ENCODE measurements at places on chromosomes 11 and 22.

DNA sequence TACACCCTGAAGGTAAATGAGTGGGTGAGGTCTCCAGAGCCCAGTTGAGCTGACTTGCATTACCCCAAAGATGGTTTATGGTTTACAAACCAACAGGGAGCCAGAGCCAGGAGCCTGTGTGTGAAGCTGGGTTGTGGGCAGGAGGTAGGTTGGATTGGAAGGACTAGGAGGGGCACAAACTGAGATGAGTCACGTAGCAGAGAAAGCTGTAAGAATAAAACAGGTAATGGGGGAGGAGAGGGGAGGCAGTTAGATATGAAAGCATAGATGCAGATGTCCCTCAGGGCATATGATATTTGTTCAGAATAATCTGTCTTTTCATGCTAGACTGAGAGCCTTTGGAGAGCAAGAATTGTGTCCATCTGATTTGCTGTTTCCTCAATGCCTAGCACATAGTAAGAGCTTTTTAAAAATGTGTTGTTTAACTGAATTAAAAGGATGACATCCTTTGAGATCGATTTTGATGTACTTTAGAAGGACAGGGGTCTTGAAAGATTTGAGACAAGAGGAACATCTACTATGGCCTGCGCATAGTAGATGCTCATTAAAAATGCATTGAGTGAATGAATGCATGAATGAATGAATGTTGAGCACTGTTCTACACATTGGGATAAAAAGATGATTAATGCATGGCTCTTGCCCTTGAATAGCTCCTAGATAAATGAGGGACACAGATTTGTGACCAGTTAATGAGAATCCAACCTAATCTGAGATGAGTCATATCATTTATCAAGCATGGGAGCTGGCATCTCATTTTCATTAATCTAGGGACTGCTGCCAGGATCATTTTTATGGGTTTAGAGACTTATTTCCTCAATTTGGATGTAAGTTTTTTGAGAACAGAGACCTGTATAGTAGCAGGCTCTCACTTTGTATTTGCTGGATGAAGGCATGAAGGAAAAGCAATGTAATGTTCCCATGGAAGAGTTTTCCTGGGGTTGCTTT, 175.8 kb upstream of the BDNF start:
- DNase-seq, result no peak

DNA sequence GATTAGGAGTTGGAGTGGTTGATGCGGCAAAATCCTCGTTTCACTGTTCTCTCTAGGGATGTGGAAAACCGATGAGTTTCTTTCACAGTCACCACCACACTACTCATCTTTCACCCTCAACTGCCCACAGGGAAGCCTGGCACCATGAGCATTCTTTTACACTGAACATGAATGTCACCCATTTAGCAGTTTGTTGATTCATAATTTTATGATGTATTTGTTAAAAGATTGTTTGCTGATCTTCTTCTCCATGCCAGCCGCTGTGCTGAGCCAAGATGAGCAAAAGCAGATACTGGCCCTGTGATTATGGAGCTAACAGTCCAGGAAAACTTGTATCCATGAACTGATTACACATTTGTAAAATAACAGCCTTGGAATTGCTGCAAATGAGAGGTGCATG, 3.9 kb upstream of the SCGB1D2 start:
- no peak for DNase-seq

DNA sequence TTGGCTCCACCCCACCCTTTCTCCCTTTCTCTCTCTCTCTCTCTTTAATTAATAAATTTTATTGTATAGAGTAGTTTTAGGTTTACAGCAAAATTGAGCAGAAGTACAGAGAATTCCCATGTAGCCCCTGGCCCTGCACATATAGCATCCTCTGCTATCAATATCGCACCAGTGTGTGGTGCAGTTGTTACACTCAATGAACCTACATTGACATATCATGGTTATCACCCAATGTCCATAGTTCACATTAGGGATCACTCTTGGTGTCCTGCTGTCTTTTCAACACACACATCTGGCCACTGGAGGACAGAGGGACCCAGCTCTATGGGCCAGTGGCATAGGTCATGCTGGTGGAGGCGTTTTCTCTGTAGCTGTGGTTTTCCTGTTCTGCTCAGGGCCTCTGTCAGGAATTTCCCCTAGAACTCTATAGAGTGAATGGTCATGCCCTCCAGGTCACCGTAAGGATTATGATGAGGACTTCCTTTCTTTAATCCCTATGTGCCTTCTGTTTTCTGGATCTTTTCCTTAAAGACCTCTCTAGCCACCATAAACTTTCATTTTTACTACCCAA, 98.2 kb upstream of the NAV2 start:
- DNase-seq, result no peak

GRCh38 chr11:19577391-19577975, 135.2 kb upstream of the NAV2 start:
- DNase-seq, result no peak

GRCh38 chr11:18726040-18726439, at the start of gene IGSF22:
IGSF22 (minus strand) TSS chr11:18726188; CDS start chr11:18724236, 1,952 bp downstream.
- no peak for DNase-seq

- no peak for DNase-seq
Observed at GRCh38 chr11:60699284-60699691, at the start of gene MS4A8. MS4A8 (plus strand) TSS chr11:60699612; CDS start chr11:60700861, 1,249 bp downstream.

DNA sequence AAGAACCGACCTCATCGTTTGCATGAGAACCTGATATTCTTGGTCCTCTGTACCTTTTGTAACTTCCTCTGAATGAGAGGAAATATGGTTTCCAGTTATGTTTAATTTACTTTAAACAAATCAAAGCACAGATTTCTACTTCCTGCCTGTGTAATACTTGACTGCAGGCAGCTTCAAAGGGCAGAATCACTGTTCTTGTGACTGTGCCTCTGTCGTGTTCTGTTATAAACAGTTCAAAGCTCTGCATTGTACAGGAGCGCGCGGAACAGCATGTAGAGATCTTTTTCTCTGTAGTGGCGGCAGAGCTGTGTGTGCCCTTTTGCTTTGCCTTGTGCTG, 73.2 kb upstream of the CLDN5 start:
- DNase-seq, result no peak
